Hepatocyte (in vitro differentiated cells): ENCODE measurements at places on chromosomes 1 and 21. TPM values are rescaled to one million over a fixed set of nuclear protein-coding genes. Genes with fewer than 3 reads are reported as not detected.
A peak's percentile ranks its signal among the peaks of the same experiment; 100 is the strongest.

GRCh38 chr1:39387452-39387851 is 104.0 kb upstream of the BMP8A start:
- peak; percentile 40 for DNase-seq
- H3K27ac ChIP-seq, result peak overlapping the region; percentile 15
- peaks cover 9% of the 10 kb centered on the region for H3K4me1 ChIP-seq
- no peaks in the 10 kb centered on the region for H3K27me3 ChIP-seq

GRCh38 chr21:38847556-38847955 is 41.8 kb downstream of the ETS2 start:
- H3K27me3 ChIP-seq, result no peaks in the 10 kb centered on the region
- peaks cover 6% of the 10 kb centered on the region for H3K4me1 ChIP-seq
- no peak overlapping the region for H3K4me3 ChIP-seq
- H3K36me3 ChIP-seq, result no peaks in the 10 kb centered on the region
- H3K27ac ChIP-seq, result peak overlapping the region; percentile 58

- H3K4me3 ChIP-seq, result no peak overlapping the region
- no peaks in the 10 kb centered on the region for H3K27me3 ChIP-seq
- H3K4me1 ChIP-seq, result peaks cover 12% of the 10 kb centered on the region
- no peaks in the 10 kb centered on the region for H3K36me3 ChIP-seq
These were observed 32.4 kb downstream of the MAPKAPK2 start for GRCh38 chr1:206716870-206717673.

GRCh38 chr21:33299181-33299752 is 25.5 kb upstream of the IFNAR1 start:
- H3K4me3 ChIP-seq, result no peak overlapping the region
- no peak overlapping the region for H3K27ac ChIP-seq
- no peaks in the 10 kb centered on the region for H3K27me3 ChIP-seq
- peaks cover 7% of the 10 kb centered on the region for H3K4me1 ChIP-seq
- H3K36me3 ChIP-seq, result no peaks in the 10 kb centered on the region

GRCh38 chr1:9362488-9362887 is 69.8 kb downstream of the SPSB1 start:
- no peak overlapping the region for H3K4me3 ChIP-seq
- H3K27ac ChIP-seq, result no peak overlapping the region
- H3K36me3 ChIP-seq, result no peaks in the 10 kb centered on the region
- DNase-seq, result no peak
- no peaks in the 10 kb centered on the region for H3K27me3 ChIP-seq
- H3K4me1 ChIP-seq, result no peaks in the 10 kb centered on the region

GRCh38 chr1:234987415-234988154 is 141.1 kb downstream of the TOMM20 start:
- DNase-seq, result peak; percentile 73
- H3K27ac ChIP-seq, result peak overlapping the region; percentile 92
- H3K4me1 ChIP-seq, result peaks cover 24% of the 10 kb centered on the region
- H3K4me3 ChIP-seq, result no peak overlapping the region

- H3K27ac ChIP-seq, result no peak overlapping the region
- no peak for DNase-seq
- H3K4me3 ChIP-seq, result no peak overlapping the region
- H3K27me3 ChIP-seq, result no peaks in the 10 kb centered on the region
These were observed 19.1 kb downstream of the KLHL20 start for GRCh38 chr1:173733912-173734311.

- no peaks in the 10 kb centered on the region for H3K36me3 ChIP-seq
- H3K4me1 ChIP-seq, result no peaks in the 10 kb centered on the region
- no peak for DNase-seq
- no peak overlapping the region for H3K4me3 ChIP-seq
- no peak overlapping the region for H3K27ac ChIP-seq
- H3K27me3 ChIP-seq, result no peaks in the 10 kb centered on the region
These were observed 310.1 kb downstream of the BRINP2 start for GRCh38 chr1:177480741-177481305.

- peak overlapping the region; percentile 69 for H3K27ac ChIP-seq
- H3K4me1 ChIP-seq, result peaks cover 25% of the 10 kb centered on the region
- H3K27me3 ChIP-seq, result no peaks in the 10 kb centered on the region
- H3K4me3 ChIP-seq, result no peak overlapping the region
- DNase-seq, result no peak
These were observed 15.6 kb upstream of the NCMAP start for GRCh38 chr1:24540051-24540905.

DNA sequence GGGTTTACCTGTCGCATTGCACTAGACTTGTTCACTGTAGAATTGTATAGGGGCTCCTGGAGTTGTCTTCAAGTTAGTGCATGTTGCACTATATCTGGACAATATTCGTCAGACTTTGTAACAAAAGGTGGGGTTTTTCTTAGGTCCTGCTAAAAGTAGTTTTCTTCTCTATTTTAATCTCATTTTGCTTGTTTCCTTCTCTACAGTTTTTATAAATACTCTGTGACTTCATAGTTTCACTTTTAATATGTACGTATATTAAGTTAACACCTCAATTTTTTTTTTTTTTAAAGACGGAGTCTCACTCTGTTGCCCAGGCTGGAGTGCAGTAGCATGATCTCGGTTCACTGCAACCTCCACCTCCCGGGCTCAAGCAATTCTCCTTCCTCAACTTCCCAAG is 26.5 kb upstream of the MRPS6 start:
- no peak for DNase-seq
- H3K27ac ChIP-seq, result no peak overlapping the region

DNA sequence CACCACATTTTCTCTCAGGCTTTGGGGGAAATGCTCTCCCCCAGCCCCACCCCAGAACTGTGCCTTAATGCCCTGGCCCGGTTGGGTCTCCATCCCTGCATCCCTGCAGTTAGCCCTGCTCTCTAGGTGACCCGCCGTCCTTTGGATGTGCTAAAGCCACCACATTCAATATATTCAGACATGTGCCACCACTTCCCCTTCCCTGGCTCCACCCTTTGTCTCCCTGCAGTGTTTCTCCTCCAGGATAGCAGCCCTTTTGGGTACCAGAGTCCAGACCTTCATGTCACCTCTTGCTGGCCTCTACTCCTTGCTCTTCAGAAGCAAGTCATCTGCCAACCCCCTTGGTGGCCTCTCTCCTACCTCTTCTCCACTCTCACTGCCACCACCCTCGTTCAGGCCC is 41.8 kb downstream of the RUNX1 start:
- H3K27me3 ChIP-seq, result no peaks in the 10 kb centered on the region
- no peaks in the 10 kb centered on the region for H3K4me1 ChIP-seq
- H3K27ac ChIP-seq, result no peak overlapping the region
- no peaks in the 10 kb centered on the region for H3K36me3 ChIP-seq
- H3K4me3 ChIP-seq, result no peak overlapping the region

- H3K4me3 ChIP-seq, result no peak overlapping the region
- no peak overlapping the region for H3K27ac ChIP-seq
- no peaks in the 10 kb centered on the region for H3K4me1 ChIP-seq
- H3K36me3 ChIP-seq, result no peaks in the 10 kb centered on the region
- H3K27me3 ChIP-seq, result no peaks in the 10 kb centered on the region
- DNase-seq, result no peak
These were observed 58.9 kb downstream of the MAP3K7CL start for GRCh38 chr21:29189353-29189752.

Gene AMY2A
- not detected in 2 replicates for total RNA-seq

Gene IGSF5
- 0.10 and 0.56 TPM in 2 replicates for total RNA-seq

Gene DNALI1
- 11.5 TPM in 2 replicates for total RNA-seq

Gene OR2L2
- total RNA-seq, result not detected in 2 replicates

Gene NEK7
- 86.9 and 87.7 TPM in 2 replicates for total RNA-seq

Gene CAMK2N1
- total RNA-seq, result 38.5 and 41.7 TPM in 2 replicates

Gene APCS
- 1.2 TPM in 1 of 2 replicates, not detected in the other for total RNA-seq

Gene CSMD2
- 0.12 and 0.37 TPM in 2 replicates for total RNA-seq

Gene DIO1
- 28.7 and 31.2 TPM in 2 replicates for total RNA-seq
